ENCODE measurements at places on chromosomes 4 and X.

DNA sequence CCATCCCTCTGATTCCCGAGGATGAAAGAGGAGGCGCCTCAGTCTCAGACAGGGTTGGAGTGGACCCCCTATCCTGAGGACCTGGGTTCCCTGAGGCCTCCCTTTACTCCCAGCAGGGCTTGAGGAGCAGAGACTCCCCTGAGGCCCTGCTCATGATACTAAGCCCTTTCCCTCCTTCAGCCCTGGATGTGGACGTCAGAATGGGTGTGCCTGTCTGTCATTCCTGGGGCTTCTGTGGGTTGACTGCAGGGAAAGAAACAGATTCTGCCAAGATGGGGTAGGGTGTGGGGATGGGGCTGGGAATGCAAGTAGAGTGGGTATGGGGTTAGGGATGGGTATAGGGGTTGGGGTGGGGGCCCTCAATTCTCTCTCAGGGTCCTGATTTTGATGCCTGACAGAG, 21.1 kb downstream of the MAGEA10 start:
- no peak for DNase-seq

DNA sequence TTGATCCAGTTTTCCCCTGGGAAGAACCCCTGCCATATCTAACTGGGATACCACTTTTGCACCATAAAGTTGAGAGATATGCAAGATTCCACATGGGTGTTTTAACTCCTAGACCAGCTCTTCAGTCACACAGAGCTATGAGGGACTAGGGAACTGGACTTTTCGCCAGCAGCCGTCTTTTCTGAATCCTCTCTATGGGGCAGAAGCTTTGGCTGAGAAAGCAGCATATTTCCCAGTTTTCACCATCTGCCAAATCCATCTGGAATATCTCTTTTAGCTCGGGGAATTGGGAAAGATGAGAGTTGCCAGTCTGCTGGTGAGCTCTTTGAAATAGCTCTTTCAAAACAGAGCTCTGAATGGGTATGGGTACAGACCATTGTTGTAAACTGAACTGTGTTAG, 20.9 kb downstream of the APOOL start:
- no peak for DNase-seq

- DNase-seq: no peak
Measured at GRCh38 chr4:52939739-52940138, 77.6 kb downstream of the RASL11B start.

- no peak for DNase-seq
Measured at GRCh38 chr4:11860996-11861395, 432.3 kb upstream of the HS3ST1 start.

DNA sequence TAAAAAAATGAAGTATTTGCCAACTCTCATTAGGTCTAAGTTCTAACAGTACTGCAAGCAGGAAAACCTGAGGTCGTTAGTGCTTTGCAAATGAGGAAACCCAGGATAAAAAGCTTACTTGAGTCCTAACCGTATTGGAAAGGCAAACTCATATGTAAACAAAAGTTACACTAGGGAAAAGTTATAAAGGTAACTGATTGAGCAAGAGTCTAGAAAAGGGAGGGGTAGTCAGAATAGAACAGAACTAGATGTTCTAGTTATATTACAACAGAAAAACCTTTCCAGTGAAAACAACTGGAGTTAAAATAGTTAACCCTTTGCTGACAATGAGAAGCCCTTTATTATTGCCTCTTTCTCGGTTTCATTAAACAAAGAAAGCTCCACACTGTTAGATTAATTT, 66.4 kb upstream of the MAOA start:
- no peak for DNase-seq

DNA sequence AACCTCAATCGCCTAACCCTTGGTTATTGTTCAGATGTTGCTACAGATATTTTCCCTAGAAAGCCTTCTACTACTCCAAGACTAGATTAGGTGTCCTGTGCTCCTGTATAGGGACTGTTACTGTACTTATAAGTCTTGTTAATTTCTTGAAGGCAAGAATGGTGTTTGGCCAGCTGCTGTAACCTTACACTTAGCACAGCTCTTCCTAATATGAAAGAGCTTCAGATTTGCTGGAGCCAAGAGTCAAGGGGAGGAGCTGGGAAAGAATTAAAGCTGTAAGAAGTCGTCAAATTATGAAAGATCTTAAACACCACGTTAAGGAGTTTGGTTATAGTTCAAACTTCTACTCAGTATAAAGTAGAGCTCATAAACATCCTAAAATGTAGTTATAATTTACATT, 245.9 kb upstream of the TLL1 start:
- no peak for DNase-seq

GRCh38 chr4:22869235-22869634, 176.5 kb downstream of the GBA3 start:
- no peak for DNase-seq

- no peak for DNase-seq
Measured at GRCh38 chr4:155588437-155588836, 78.2 kb upstream of the GUCY1A1 start.

GRCh38 chr4:172851534-172851933, 317.1 kb upstream of the GALNT7 start:
- no peak for DNase-seq

DNA sequence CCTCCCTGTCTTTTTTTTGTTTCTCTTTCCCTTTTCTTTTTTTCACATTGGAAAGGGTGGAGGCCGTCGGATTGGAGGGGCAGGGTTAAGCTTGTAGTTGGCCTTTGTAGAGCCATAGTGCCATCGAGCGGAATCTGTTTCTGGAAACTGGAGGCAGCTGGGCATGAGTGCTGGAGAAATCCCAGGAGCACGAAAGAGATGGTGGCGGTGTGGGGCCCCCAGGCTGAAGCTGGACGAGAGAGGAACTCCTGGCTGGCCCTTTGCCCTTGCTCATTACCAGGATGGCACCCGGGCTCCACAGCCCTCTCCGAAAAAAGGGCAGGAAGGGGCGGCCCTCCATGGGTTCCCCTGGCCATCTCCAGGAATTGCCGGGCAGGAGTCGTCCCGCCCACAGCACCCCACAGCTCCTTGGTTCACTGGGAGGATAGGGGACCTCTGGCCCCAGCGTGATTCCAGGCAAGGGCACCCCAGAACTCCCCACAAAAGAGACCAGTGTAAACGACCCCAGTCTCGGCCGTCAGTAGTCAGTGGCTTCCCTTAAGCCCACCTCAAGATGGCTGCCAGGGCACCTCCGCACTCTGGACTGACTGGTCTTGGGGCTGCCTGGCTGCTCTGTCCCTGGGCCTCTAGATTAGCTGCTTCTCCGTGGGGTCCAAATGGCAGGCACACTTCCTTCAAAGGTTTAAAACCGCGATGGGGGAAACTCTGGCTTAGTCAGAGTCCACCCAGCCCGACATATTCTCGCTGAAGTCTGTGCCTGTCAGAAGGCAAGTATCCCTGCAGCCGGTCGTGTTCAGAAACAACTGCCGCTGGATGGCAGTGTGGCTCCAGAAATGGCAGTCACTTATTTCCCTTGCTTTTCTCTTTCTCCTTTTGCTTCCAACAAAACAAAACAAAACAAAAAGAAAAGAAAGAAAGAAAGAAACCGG, 74.1 kb downstream of the NBDY start:
- no peak for DNase-seq

DNA sequence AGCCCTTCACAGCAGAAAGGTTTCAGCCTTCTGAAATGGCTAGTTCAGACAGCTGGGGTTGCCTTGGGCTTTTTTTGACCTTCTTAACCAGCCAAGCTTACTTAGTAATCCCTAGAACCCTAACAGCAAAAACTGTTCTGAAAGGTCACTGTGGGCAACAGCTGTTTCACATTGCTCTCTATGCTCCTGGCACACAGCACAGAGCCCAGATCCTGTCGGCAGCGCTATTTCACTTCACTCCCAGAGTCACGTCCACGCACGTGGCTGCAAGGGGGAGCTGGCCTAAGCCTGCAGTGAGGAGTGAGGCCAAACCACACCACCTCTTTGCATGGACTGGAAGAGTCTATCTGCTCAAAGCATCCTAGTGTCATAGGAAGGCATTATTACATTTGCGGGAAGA, 32.0 kb upstream of the STS start:
- no peak for DNase-seq

DNA sequence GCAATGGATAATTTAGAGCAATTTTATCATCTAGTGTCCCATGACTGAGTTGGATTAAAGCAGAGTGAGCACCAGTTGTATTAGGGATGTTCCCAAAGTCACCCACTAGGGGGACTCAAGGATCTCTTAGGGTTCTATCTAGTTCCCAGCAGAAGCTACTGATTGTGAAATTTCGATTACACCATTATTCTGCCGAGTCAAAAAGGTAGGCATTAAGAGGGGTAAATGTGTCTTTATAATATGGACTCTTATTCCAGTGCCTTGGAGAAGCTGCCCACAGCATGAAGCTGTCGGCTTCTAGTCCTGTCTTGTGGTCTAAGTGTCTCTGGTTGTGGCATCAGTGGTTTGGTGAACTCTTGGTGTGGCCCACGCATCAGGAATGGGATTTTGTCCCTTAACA, 53.3 kb downstream of the RGS12 start:
- DNase-seq: peak; percentile 51

- DNase-seq: peak; percentile 15
Measured at GRCh38 chr4:148852092-148852699, 410.0 kb upstream of the NR3C2 start.

- DNase-seq: no peak
Measured at GRCh38 chrX:1144293-1144692, 68.2 kb downstream of the CRLF2 start.

DNA sequence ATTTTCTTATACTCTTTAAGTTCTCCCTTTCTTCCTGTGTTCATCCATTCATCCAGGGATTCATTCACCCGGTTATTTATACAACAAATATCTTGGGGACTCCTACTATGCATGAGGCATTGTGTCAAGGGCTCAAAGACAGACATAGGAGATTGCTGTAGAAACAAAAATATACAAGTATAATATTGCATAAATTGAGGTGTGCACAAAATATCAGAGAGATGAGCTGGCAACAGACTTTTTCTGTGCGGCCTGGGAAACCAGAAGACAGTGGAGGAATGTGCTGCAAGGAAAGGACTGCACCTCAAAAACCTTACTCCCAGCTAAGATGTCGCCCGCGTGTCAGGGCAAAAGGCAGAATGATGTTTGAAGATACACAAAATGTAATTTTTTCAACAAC, 9.6 kb downstream of the OTOP1 start:
- peak; percentile 2 for DNase-seq

DNA sequence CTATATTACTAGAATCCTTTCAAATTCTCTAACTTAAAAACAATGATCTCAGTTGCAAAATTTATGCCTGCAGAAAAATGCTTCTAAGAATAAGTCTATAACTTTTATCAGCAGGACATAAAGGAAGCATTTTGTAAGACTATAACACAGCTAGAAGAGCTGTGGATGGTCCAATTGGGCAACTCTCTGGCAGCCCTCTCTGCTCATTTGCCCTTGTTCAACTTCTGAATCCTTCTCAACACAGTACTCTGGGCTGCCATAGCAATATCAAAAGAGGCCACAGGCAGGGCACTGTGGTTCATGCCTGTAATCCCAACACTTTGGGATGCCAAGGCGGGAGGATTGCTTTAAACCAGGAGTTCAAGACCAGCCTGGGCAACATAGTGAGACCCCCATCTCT, 88.5 kb downstream of the MID1 start:
- DNase-seq: no peak

GRCh38 chr4:89021062-89021461, 35.9 kb downstream of the FAM13A start:
- no peak for DNase-seq

DNA sequence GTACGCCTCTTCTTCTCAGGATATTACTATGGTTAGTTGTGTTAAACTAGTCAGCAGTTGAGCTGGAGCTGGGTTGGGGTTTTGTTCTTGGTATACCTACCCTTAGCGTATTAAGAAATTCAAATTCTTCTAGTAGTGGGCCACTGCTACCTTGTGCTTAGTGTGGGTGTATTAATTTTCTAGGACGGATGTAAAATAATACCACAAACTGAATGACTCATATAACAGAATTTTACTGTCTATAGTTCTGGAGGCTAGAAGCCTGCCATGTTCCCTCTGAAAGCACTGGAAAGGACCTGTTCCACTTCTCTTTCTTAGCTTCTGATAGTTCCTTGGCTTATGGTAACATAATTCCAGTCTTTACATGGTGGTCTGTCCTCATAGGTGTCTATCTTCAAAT, 1274.7 kb downstream of the ADGRL3 start:
- no peak for DNase-seq

DNA sequence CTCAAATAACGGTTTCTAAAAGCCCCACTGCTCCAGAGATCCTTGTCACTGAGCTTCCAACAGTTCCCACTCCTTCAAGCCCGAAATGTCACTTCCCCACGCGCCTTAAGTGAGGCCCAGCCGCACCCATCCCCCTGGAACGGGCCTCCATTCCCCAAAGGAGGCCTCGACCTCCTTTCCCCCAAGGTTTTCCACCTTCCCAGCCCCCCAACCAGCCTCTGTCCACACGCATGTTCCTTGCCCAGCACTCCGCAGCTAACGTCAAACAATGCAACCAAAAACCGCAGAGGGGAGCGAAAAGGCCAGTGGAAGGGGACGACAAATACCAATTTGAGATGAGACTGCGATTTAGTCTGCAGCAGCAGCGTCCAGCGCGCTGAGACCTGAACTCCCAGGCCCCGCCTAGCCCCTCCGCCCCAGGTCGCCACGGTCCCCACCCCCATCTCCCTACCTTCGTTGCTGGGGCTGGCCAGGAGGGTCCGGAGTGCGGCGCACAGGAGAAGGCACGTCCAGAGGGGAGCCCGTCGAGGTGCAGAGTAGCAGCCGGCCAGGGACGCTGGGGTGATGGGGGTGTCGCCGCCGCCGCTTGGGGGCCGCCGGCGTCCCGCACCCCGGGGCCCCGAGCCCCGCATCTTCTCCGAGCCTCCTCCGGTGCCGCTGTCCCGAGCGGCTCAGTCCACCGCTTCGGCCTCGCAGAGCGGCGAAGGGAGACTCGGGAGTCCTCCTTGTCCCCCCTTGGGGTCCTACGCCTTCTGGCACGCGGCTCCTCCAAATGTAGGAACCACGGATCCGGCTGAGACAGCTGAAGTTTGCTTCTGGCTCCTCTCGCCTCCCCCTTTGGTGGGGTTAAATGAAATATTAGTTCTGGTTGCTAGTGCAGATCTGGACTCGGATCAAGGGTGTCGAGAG, 924 bp downstream of the EPHA5 start:
- no peak for DNase-seq

DNA sequence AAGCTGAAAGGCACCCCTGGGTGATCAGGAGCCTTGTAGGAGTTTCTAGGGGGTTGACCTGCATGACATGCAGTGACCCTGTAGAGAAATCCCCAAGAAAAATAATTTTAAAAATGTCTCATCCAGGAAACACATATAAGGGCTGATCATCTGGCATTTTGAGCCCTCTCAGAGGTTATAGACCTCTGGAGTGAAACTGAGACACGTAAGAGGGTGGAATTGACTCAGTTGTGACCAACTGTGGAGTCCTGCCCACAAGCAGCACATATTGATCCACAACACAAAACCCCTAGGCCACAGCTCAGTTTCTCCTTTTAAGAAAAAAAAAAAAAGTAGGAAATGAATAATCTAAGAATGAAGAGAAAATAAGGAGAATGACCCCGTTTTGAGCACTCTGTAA, 32.5 kb upstream of the MTMR8 start:
- no peak for DNase-seq

DNA sequence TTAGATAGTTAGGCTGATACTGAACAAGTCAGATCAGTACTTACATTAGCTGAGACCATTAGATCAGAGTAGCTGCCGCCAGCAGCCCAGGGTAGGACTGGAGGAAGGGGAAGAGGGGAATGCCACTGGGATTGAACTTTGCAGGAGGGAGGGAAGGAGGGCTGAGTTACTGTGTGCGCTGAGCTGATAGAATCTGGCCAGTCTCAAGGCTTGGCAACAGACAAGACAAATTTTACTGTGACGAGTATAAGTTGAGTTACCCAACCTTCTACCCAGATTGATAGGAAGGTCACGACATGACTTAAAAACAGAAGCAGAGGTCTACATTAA, 372.1 kb downstream of the OPHN1 start:
- no peak for DNase-seq

Data from NCI-H226 (cell line).